ENCODE measurements at places on chromosomes 5 and 9. TPM values are rescaled to one million over a fixed set of nuclear protein-coding genes. Genes with fewer than 3 reads are reported as not detected.

Gene CXCL14
- not detected for total RNA-seq

Gene C5orf52
- total RNA-seq: not detected

Gene KIF20A
- total RNA-seq: 125 TPM

DNA sequence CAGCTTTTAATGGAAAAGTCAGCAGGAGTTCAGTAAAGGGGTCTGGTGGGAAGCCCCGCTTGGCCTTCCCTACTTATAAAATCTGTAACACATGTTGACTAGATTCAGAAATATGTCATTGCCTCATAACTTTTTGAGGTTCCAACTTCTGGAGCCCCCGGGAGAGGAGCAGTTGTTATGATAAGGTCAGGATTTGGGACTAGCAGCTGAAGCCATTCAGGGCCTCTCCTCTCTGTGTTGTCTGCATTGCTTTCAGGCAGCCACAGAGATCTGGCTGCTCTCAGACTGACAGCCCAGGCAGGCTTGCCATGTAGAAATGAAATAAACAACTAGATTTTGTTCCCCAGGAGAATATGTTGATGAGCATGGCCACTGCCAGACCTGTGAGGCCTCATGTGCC, 167.1 kb downstream of the RFK start:
- DNase-seq: no peak

DNA sequence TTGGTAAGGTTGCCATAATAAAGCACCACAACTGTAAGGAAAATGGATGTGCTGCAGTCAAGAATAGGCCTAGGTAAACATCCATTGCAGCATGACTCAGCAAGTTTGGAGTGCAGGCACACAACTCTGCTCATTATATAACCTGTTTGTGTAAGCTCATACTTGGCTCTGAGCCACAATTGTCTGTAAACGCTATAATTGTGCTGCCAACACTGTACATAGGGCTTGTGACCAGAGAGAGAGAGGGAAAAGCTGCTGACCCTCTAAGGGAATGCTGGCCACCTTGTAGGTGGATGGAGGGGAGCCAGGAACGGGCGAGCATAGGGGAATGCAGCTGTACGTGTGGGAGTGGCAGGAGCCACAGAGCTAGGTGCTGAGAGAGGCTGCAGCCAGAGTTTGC, 2186.5 kb upstream of the ACO1 start:
- DNase-seq: no peak

DNA sequence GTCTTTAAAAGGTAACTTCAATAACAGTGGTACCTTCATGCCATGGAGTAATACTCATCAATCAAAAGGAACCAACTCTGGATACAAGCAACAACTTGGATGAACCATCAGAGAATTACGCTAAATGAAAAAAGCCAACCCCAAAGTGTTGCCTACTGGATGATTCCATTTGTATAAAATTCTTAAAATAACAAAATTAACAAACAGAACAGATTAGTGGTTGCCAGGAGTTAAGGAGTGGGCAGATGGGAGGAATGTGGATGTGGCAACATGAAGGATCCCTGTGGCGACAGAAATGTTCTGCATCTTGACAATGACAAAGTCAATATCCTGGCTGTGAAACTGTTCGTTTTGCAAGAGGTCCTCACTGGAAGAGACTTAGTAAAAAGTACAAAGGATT, 50.5 kb downstream of the SPTLC1 start:
- DNase-seq: no peak

DNA sequence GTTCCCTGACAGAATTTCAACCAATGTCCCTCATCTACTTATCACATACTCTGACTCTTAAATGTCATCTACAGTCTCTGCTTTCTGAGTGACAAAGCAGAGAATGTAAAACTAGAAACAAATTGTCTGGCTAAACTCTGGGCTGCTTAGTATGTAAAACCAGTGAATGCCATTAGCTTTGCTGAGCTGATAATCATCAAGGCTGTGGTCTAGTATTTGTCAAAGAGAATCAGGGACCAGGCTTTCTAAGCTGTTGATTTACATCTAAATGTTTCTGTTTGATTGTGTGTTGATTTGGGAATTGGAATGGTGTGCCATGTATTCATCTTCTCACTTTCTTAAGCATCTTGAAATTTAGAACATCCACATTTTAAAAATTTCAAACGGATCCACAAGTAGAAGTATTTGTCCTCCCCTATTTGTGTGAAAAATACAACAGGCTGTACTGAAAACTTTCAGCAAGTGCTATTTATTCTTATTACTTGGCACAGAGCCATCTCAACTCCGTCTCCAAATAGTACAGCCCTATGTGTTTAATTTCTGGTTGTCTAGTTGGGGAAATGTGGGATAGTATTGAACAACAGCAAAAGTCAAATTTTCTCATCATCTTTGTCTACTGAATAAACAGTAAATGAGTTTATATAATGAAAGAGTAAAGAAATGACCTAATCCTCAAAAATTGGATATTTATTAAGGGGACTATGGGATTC, 251.5 kb downstream of the KCTD16 start:
- no peak for DNase-seq

DNA sequence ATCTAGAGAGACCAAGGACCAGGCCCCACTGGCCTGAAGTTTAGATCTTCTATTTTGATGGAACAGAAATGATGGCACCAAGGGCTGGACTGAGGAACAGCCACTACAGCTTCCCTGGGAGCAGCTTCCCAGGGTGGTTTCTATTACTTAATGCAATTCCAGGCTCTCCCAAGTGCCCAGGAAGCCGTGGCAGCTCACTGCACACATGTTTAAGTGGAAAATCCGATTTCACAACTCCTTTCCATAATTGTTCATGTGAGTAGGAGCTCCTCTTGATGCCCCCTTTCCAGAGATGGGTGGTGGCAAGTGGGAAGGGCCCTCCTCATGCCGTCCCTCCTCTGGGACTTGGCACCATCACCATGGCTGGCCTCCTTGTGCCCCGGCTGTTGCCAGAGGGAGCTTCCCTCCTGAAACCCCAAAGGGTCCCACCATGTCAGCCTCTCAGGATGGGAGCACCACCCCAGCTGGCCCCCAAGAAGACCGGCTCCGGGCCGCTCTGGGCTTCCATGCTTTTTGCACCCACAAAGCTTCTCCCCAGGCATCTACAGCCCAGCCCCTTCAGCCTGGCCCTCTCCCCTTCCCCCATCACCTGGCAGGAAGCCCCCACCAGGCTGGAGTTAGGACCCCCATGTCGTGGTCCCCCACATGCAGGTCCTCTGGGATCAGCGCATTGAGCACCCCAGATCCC, 9.1 kb upstream of the UBAC1 start:
- DNase-seq: no peak

All from pulmonary artery endothelial cell (primary cell).